BJ (cell line): ENCODE measurements at places on chromosomes 16 and 17.
A peak's percentile ranks its signal among the peaks of the same experiment; 100 is the strongest.

DNA sequence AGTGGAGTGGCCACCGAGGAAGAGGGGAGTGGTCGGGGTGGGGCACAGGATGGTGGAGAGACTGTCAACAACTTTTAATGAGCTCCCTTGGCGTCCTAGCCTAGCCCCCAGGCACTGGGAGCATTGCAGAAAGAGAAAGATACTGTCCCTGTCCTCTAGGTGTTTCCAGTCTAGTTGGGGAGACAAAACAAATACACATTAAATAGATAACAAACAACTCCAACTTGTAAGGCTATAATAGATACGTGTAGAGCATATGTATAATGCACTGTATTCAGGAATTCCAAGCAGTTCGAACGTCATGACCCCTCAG lies 435 bp upstream of the UBE2O start:
- DNase-seq = no peak

- peak; percentile 19 for DNase-seq
These were observed 39.7 kb downstream of the ARHGAP17 start for GRCh38 chr16:24975428-24975889.

- peak; percentile 4 for DNase-seq
These were observed 19.0 kb downstream of the HEATR9 start for GRCh38 chr17:35849469-35850348.

DNA sequence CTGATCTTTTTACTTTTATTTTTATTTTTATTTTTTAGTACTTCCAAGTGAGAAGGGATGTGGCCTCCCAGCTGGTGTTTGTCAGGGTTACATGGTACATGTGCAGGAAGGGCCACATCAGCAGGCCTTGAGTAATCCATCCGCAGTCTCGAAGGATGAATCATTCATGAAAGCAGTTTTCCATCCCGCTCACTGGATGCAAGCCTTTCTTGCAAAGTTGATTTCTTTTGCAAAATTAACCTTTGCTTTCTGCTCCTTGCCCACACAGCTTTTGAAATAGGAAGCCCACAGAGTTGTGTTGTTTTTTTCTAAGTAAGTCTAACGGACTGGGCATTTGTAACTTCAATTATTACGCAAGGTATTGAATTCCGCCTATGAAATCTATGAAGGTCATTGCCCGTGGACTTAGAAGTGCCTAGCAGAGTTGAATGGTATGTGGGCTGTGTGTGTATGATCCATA lies 157.4 kb downstream of the PRKCA start:
- peak; percentile 88 for DNase-seq

- DNase-seq = no peak
These were observed 7.0 kb downstream of the ATPAF2 start for GRCh38 chr17:18031955-18032354.

DNA sequence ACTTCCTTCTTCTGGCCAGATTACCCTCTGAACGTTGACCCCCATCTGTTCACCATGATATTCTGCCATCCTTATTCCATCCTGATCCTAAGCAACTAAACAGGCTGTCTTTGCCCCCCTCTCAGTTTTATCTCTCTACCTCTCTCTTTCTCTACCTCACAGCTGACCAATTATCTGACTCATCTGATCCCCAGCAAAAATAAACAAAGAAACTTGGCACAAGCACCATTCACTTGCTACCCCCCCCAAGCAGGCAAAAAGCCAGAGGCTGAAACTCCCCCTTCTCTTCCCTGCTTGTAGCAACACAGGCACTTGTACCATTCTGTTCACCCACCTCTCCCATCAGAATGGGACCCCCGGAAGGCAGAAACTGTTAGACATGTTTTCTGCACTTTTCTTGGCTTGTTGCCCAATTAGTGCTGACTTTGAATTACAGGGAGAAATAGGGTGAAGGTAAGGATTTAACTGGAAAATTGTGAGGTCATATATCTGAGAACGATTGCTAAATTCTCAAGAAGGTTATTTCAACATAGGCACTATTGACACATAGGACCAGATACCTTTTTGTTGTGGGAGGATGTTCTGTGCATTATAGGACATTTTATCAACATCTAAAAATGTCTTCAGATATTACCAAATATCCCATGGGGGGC lies 163.2 kb downstream of the TOX3 start:
- DNase-seq = no peak

GRCh38 chr16:31273676-31274075 lies 13.9 kb downstream of the ITGAM start:
- no peak for DNase-seq

DNA sequence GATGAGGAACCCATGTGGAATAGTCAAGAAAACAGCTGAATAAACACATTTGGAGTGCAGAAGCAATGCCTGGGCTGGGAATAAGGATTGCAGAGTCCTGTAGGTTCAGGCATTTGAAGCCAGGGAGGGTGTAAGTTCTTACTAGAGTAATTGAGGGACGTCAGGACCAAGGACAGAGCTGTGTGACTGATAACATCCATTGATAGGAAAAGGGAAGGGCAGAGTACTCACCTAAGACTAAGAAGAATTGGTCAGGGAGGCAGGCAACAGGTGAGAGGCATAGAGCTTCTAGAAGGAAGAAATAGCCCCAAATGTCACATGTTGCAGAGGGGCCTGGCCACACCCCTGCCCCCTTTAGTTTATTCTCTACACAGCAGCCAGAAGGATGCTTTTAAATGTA lies 79.8 kb upstream of the TMEM132E start:
- no peak for DNase-seq

DNA sequence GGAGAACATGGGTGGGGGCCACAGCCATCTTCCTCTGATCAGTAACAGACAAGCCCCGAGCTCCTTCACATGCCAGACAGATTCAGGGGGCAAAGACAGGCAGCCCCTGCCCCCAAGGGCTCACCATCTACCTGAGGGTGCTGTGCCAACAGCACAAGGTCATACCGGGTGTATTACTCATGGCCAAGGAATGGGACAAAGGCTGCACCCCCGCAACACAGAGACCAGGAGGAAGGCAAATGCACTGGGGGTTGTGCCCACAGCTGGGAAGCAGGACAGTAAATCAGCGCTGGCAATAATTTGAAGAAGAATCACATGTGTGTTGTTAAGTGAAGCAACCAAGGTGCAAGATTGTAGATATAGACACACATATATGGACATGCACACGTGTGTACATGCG lies 137.1 kb downstream of the C16orf95 start:
- DNase-seq = no peak

DNA sequence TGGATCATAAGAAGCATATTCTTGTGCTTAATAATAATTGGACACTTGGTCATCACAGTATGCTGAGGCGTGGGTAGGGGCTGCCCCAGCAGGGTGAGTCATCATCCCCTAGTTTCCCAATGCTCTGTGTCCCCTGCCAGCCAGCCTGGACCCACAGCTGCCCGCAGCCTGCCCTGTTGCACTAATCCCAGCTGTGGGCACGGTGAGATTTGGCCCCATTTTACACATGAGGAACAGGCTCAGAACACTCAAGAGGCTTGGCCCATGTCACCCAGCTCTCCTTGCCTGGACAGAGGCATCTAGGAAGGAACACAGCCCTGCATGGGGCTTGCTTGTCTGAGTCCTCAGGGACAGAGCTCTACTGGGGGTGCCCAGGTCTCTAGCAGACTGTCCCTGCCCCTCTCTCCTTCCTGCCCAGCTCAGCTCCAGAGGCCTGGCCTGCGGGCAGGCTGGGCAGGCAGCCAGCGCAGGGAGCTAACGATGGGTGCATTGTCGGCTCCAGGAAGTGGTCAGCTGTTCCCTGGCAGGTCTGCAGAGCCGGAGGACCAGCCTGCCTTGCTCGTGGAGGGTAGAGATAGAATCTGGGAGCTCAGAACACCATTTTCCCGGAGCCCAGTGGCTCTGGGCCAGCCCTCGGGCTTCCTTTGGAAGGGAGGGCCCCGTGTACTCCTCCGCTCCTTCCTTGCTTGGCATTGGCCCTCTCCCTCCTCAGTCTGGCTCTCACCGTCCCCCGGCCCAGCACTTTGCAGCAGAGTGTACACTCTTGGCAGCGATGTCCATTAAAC lies 189.4 kb downstream of the RAB11FIP4 start:
- no peak for DNase-seq

DNA sequence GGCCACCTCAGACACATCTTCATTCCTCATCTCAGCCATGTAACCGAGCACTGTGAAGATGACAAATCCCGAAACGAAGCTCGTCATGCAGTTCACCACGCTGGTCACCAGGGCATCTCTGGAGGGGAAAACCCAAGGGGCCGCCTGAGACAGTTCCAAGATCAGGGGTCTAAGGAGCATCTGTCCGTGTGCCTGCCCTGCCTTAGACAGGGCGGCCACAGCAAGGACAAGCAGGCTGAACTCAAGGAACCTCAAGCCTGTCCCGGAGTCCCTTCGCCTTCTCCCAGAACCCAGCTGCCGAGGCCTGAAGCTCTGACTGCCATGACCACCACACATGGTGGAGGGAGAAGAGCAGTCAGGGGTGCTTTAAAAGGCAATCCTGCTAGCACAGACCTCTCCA lies 22.7 kb downstream of the SLC6A4 start:
- DNase-seq = no peak
